ENCODE measurements at places on chromosomes 6 and 20.

DNA sequence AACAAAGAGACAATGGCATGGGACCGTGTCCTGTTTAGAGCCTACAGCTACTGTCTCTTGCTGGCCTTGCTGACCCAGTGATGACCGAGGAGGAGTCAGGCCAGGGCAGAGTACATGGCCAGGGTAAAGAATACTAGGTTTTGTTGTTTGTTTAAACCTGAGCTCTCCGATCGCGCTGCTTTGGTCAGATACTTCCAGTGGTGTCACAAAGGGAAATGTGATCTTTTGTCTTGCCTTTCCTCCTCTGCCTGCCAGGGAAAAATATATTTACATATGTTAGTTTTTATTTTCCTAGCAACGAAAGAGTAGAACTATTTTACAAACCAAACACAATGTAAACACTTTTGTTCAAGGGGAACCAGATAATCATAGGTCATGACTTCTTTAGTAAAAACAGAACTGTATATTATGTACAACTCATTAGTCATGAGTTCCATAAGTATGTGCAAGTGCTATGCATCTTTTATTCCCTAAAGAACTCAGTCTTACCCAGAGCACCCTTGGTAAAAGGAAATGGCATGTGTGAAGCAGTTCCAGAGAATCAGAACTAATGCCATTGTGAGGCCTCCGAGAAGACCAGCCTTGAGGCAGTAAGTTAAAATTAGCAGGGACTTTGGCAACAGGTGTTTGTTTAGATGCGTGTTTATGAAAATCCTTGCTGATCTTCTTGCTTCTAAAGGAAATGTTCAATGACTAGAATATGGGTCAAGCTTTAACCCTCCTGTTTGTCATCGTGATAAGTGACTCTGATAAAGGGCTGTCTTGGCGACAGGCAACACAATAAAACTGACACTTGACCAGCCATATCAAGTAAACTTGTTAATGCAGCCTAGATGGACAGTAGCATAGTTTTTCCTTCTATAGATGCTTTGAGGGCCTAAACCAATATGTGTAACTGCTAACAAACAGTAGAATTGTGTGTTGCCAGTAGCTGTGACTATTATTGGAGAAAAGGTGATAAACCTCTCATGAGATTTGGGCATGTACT lies 204.6 kb downstream of the NKAIN2 start:
- DNase-seq: no peak

DNA sequence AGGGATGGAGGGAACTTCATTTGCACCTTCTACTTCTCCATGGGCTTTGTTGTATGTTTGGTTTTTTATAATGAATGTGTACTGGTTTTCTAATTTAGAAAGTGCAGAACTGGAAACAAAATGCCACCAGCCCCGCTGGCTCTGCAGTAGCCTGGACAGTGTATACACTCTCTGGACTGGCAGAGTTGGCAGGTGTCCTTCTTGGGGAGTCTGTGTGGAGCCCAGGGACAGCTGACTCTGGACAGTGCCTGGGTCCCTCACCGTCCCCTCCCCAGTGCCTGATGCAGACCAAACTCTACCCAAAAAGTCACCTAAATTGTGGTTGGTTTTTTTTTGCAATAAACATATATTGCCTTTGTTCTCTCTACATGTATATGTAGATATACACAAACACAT lies 91.0 kb downstream of the SLC2A10 start:
- no peak for DNase-seq

DNA sequence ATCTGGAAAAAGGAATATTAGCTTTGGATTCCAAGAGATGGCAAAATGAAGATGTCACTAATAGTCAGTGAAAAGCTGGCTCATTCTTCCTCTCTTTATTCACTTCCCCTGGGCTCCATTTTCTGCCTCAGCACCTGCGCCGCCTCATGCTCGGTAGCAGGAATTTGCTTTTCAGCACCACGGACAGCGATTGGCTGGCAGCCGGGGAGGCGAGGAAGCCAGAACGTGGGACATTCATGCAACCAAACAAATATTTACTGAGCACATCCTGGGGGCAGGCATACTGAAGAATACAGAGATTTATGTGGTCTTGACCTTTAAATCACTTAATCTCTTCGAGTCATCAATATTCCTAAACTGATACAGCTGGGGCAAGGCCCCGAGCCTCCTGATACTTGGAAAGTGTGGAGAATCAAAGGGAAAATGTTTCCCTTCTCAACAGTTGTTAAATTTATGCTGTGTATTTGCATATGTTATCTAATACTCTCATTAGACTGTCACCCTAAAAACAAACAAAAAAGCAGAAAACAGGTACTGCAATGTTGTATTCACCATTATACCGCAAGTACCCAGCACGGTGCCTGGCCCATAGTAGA lies 12.1 kb upstream of the PDYN start:
- DNase-seq: peak; percentile 45

DNA sequence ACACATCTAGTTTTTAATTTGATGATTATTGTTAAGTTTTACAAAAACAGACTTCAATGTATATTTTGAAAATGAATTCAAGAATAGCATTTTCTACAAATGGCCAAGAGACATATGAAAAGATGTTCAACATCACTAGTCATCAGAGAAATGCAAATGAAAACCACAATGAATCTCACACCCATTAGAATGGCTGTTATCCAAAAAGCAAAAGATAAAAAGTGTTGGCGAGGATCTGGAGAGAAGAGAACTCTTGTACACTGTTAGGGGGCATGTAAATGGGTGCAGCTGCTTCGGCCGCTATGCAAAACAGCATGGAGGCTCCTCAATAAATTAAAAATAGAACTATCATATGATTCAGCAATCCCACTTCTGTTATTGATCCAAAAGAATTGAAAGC lies 185.8 kb upstream of the CCN2 start:
- DNase-seq: no peak

DNA sequence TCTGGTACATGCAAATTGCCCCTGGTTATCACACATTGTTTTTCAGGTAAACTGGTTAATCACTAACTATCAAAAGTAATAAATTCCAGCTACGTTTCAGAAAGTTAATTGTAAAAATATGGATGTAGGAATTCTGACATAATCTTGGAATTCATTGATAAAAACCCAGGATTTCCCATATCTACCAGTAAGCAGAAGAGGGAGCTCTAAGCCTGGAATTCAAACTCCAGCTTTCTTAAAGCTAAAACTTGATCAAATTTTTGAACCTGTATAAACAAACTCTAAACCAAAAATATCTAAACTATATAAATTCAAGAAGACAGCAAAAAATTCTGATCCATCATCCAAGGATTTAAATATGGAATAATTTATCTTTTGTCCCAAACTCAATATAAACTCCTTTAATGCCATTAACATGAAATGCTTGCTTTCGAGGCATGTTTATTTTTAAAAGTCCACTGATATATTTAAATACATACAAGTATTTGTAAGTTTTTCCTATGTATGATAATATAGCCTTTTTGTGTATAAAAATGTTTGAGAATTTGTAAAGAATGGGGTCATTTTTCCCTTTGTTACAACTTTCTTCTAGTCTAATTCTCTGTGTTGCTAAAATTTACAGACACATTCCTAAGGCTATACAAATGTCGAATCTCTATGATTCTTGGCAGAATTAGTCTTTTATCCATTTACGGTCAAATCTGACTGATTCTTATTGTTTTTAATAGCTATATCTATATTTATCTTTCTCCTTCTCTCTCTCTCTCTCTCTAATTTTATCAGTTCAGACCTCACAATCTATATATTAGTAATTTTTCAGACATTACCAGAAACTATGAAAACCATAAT lies 91.4 kb upstream of the RNF217 start:
- no peak for DNase-seq

- DNase-seq: no peak
Observed at GRCh38 chr6:158752613-158753012, 66.6 kb downstream of the EZR start.

GRCh38 chr20:53101992-53102760 lies 130.0 kb downstream of the TSHZ2 start:
- no peak for DNase-seq

- no peak for DNase-seq
Observed at GRCh38 chr6:44131892-44132291, 4.5 kb downstream of the TMEM63B start.

DNA sequence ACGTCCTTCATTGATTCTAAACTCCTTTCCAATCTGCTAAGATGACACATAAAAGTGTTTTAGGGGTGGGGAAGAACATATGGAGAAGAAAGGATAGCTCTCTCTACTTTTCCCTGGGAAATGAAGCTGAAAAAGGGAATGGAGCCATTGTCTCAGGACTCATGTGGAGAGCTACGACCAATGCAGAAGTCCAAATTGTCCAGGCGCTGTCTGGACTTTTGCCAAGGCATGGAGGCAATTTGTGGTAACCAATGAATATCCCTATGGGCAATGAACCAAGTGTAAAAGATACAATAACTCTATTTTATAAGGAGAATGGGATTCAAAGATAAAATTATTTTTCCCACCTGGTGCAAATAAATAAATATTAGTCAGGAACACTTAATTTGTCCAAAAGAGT lies 16.1 kb downstream of the FBXL4 start:
- no peak for DNase-seq

DNA sequence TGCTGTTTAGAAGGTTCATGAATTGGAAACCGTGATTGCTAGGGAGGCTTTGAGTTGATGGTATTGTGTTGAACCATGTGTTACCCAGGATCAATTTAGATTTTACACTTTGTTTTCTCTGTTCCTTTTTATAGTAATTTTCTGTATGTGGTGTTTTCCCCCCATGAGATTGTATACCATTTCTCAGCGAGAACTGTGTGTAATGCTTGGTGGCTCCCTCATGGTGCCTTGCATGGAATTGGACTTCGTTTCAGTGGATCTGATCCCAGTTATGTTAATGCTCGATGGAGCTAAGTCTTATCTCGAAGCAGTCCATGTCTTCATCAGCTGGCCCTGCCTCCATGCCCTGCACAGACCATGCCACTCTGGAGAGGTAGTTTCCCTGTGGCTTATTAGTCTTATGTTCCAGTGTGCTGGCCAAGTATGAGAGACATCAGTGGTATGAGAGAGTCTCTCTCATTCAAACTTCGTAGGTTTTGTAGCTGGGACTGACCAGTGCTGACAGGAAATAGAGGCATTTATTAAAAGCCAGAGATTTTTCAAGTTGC lies 18.7 kb downstream of the PTPN1 start:
- no peak for DNase-seq

GRCh38 chr6:74834967-74835366 lies 370.9 kb downstream of the COL12A1 start:
- DNase-seq: no peak

DNA sequence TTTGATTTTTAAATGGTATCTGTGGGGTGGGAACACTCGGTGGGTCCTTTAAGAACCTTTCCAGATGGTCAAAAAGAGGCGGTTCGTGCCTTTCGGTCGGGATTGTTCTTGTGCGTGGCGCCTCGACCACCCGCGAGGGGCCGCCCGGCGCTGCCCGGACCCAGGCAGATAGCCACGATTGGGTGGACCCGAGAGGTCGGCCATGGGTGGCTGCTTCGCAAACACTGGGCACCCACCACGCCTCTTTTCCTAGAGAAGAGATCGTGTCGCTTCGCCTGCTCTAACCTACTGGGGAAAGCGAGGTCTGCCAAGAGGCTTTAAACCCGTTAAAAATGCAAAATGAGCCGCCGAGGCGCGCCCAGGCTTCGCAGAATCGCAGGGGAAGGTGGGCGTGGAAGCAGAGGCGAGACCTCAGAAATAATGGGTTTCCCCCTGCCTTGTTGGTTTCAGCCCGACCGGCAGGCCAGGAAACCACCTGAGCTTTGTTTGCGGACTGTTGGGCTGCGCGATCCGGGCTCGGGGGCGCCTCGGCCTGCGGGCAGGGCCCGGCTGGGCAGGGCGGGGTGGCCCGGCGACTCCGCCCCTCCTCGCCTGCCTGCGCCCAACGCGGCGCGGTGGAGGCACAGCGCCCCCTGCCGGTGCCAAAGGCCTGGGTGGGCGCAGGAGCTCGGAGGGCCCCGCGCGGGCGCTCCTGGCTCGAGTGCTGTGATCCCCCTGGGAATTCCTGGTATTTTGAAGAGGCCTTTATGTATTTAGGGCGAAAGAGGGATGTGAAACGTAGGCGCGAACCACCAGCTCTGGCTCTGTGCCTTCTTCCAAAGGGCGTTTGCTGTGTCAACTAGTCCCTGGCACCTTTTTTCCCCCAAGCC lies 1.6 kb downstream of the MARCKS start:
- DNase-seq: peak; percentile 46

DNA sequence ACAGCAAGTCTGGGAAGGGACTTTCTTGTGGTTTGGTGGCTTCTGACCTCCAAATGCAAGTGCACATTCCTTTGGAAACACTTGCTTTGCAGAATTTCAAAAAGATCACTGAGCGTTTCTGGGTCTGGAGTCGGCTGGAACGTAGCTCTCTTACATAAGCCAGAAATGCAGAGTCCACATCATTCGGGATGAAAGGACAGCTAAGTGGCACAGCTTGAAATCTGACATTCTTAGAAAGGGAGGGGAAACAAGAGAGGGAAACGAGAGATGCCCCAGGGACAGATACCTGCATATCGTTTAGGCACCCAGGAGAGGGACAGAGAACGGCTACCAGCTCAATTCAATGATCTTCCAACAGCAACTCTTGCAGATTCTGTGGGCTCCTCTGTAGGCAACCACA lies 118.7 kb downstream of the NFATC2 start:
- no peak for DNase-seq

DNA sequence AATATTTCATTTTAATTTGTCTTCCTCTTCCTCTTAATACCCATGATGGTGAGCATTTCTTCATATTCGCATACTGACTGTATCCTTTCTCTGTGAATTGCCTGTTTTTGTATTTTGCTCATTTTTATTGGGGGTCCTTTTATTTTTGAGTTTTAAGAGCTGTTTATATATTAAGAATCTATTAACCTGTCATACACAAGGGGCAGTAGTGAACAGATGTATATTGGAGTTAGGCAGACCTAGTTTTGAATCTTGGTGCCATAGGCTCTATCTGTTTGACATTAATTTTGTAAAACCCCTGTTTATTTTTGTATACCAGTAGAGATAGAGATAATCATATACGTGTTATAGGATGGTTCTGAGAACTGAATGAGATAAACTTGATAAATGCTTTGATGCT lies 3.1 kb upstream of the WFDC5 start:
- no peak for DNase-seq

DNA sequence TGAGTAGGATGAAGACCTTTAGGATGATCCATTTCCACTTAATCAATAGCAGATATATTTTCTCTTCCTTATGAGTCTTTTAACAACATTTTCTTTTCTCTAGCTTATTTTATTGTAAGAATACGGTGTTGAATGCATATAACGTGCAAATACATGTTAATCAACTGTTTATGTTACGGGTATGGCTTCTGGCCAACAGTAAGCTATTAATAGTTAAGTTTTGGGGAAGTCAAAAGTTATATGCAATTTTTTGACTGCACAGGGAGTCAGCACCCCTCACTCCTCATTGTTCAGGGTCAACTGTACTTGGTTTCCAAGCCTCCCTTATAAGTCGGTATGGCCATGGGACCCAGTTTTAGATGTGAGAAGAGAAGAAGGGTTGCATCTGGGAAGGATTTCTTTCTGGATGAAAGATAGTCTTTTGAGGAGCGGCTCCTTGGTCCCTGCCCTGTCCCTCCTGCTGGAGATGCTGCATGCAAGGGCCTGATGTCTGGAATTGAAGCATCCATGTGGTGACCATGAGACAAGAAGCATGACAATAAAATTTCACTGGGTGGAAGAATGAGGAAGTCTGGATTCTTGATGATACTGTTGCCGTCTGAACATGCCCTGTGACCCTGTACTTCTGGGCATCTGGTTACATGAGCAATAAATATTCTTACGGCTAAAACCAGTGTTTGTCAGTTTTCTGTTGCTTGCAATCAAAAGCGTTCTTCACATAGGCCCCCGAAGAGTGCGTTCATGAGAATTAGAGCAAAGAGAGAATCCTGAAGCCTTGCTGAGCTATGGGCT lies 194.7 kb upstream of the PMEPA1 start:
- DNase-seq: no peak

- DNase-seq: no peak
Observed at GRCh38 chr6:165506657-165507056, 156.4 kb downstream of the PDE10A start.

Measured in effector memory CD8-positive, alpha-beta T cell (primary cell).